ENCODE measurements at places on chromosomes 2 and 18.

DNA sequence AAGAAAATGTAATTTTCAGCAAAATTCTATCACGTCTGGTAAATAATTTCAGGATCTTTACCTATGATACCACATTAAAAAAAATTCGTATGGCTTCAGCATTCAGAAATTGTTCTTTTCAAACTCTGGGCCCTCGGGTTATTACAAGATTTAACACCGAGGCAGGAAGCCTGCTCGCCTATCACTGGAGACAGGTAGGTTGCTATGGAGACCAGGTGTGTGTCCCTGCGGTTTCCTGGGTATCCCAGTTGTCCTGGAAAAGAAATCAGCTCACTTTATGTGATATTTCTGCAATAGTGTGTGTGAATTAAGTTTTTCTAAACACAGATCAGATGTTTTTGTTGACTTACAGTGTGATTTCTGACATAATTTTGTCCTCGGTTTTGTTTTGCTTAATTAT, 14.2 kb downstream of the HPCAL1 start:
- no peak for DNase-seq

DNA sequence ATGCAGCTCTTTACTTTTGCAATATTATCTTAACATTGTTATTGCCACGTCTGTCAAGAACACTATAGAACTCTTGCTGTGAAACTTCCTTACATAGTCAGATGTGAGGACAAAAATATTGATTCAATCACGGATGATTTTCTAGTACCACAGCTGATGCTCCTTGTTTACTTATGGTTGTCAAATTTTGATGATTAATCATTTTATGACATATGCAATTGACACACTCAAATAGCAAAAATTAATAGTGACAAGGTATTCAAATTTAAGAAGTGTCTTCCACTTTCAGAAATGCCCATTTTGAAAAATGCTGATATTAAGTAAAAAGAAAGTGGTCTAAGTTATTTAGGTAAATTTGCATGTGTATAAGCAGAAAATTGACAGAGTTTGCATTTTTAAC, 284.0 kb downstream of the CCDC102B start:
- DNase-seq = no peak

DNA sequence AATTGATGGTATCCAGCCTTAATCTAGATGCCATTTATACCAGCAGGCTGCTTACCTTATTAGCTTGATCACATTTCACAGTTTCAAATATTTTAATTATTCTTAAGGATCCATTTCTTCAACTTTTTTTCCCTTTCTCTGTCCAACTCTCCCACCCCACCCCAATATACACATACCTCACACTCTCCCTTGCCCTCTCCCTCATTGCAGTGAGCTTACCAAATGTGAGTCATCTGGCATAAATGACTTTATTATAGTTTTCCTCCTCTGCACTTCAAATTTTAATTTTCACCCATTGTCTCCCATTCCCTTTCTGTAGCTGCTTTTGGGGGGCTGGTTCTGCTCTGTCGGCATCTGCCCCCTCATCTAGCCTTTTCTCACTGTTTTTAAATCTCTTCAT, 12.9 kb downstream of the HTR2B start:
- no peak for DNase-seq

- no peak for DNase-seq
Observed at GRCh38 chr18:45567123-45567522, 48.2 kb upstream of the SLC14A2 start.

- DNase-seq = no peak
Observed at GRCh38 chr2:168992591-168993349, 38.4 kb downstream of the ABCB11 start.

GRCh38 chr18:10350661-10351060, 103.8 kb upstream of the APCDD1 start:
- no peak for DNase-seq

- DNase-seq = no peak
Observed at GRCh38 chr18:74163019-74163660, 14.8 kb downstream of the TIMM21 start.

- no peak for DNase-seq
Observed at GRCh38 chr2:153043385-153043784, 325.0 kb downstream of the ARL6IP6 start.

DNA sequence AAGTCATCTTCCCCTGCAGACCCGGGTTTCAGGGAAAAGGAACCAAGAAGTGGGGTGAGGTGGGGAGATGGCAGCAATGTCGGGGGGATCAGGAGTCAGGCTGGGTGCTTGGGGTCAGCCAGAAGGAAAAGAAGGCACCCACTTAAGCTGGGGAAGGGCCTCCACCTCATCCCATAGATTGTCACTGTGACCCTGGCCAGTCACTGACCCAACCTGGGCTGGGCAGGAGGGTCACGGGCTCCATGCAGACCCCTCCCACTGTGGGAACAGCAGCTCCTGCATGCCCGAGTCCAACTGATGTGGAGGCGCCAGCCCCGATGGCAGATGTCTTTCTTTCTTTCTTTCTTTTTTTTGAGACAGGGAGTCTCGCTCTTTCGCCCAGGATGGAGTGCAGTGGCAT, 53.6 kb upstream of the HAAO start:
- no peak for DNase-seq

DNA sequence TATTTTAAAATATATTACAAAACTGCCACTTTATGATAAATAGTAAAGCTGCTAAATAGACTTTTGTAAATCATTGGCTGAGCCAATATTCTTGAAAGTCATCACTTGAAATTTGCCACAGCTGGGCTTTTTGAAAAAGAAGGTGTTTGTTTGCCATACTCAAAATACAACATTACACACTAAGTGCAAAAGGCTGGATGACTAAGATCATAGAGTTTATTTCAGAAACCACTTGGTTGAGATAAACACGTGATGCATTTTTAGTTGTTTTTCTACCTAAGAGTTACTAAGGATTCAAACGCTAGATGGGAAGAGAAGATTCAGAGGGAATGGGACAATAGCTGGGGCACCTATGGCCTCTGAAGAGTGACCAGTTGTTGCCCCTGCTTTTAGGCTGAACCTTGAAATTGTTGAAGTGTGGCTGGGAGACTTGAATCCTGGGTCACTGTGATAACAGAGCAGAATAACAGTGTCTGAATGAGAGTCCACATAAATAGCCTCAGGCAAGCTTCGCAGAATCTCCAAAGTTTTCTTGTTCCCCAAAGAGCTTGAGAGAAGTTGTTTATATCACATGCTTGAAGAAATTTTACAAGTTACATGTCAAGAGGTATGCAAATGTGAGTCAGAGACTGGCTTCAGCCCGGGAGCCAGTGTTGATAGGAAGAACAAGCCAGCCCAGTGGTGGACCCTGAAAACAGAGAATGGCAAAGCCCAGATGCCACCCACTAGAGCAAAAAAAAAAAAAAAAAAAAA, 409.8 kb downstream of the GPD2 start:
- DNase-seq = no peak

GRCh38 chr2:112007493-112007892, 47.6 kb upstream of the TMEM87B start:
- no peak for DNase-seq

GRCh38 chr2:2464643-2465042, 133.6 kb upstream of the MYT1L start:
- no peak for DNase-seq

GRCh38 chr18:67135981-67136380, 380.5 kb downstream of the DSEL start:
- DNase-seq = no peak

GRCh38 chr2:119306196-119306590, 60.4 kb downstream of the C2orf76 start:
- DNase-seq = no peak

DNA sequence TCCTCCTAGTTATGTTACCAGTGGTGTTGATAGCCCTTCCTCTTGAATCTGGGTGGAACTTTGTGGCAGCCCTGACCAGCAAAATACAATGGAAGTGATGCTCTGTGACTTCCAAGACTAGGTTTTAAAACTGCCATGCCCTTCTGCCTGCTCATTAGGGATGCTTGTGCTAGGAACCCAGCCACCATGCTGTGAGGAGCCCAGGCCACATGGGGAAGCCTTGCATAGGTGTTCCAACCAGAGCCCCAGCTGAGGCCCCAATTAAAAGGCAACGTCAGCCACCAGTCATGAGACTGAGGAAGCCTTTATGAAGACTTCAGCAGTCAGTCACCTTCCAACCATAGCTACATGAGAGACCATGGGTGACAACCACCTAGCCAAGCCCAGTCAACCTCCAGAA, 14.0 kb upstream of the MAPRE2 start:
- no peak for DNase-seq

DNA sequence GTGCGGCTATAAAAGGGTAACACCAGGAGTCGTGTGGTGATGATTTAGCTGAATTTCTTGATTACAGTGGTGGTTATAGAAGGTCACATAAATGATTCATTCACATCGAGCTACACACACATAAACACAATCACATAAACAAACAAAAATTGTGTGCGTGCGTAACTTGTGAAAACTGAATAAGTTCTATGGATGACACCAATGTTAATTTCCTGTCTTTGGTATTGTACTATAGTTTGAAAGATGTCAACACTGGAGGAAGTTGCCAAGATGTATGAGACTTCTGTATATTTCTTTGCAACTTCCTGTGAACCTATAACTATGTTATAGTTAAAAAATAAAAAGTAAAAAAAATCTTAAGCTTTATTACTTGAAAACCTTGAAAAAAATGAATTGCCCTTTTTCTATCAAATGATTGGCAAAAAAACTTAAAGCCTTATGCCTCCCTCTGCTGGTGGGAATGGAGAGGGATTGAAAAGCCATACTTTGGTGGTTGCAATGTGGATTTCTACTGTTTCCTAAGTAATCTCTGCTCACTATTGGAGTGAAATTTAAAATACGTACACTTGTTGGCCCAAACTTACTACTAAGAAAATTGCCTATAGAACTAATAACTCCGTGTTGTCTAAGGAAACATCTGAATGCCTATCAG, 227.7 kb downstream of the RPIA start:
- no peak for DNase-seq

DNA sequence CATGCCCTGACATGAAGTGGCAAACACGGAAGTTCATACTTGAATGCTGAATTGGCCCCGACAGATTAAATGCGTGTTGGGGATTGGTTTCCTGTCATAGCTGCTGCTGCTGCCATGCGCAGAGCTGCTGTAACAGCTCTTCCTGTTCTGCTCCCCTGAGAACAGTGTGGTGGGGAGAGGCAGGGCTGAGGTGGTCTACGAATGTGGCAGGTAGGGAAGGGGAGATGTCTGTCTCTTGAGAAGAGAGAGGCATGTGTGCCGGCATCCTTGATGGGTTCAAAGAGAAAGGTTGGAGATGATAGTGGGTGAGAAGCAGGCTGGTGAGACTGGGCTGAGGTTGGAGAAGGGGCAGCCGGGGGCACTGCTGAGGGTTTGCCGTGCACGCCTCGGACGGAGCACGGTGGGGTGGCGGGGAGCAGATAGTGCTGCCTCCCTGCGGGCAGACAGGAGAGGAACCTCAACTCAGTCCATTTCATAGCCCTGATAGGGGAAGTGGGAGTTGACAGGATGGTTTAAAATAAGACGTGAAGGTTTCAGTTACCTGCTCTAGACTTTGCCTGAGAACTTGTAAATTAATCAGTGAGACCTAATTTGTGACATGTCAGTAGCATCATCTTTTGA, 46.1 kb downstream of the TMEM185B start:
- DNase-seq = peak; percentile 69

DNA sequence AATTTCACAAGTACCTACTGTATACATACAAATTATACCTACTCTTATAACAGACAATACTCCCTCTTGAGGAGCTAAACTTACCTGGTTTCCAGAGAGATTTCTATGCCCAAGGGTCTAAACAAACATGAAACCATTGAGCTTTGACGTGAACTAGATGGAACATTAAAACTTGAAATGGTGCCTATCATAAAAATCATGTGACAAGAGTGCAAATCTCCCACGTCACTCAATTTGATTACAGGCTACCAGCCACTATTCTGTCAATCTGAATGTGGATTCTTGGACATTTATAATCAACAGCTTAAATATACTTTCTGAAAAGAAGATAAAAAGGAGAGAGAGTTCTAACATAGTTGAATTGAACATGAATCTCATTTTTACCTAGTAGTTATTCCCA, 297.1 kb upstream of the SESTD1 start:
- no peak for DNase-seq

GRCh38 chr2:79437433-79438267, 75.2 kb upstream of the CTNNA2 start:
- DNase-seq = no peak

DNA sequence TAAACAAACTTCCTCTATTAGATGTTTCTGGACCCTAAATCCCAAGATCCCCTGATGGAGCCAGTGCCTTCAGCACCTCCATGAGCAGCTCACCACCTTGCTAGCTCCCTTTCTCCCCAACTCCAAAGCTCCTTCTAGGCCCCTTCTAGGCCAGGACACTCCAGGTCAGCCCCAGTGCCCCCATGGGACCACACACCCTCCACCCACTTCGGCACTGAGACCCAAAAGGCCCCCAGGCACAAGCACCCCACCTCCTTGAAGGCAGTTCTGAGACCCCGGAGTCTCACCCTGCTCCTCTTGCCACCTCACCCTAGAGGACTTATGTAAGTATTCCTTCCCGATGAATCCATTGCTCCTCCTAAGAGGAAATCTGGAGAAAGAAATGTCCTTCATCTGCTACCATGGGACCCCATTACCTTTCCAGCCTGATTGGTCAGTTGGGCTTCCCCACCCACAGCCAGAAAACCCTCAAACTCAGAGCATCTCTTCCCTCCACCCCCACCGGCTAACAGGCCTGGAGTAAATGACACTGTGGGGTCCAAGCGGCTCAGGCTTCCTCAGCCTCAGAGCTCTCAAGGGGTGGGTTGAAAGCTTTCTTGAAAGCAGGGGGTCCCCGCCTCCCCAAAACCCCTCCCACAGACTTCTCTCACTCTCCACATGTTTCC, 9.8 kb upstream of the ARMC9 start:
- DNase-seq = no peak

DNA sequence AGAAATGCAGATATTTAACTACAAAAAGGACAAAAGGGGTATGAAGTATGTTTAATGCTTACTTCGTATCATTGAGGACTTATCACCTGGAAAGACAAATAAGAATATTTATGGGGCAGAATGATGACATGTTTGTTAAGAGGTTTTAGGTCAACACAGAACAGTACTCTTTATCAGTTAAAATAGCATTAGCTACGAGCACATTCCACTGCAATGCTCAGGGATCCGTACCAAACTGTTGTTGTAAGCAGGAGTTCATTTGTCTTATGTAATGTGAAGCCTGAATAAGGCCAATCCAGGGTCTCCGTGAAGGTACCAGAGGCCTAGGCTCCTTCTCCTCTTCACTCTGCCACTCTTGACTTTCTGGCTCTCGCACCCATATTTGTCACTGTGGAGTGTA, 465.7 kb upstream of the NRP2 start:
- no peak for DNase-seq

GRCh38 chr18:76619621-76620315, 124.7 kb upstream of the ZNF516 start:
- no peak for DNase-seq

- no peak for DNase-seq
Observed at GRCh38 chr2:219344751-219345430, 12.3 kb upstream of the RESP18 start.

GRCh38 chr2:25979001-25979400, 3.3 kb downstream of the KIF3C start:
- DNase-seq = no peak

DNA sequence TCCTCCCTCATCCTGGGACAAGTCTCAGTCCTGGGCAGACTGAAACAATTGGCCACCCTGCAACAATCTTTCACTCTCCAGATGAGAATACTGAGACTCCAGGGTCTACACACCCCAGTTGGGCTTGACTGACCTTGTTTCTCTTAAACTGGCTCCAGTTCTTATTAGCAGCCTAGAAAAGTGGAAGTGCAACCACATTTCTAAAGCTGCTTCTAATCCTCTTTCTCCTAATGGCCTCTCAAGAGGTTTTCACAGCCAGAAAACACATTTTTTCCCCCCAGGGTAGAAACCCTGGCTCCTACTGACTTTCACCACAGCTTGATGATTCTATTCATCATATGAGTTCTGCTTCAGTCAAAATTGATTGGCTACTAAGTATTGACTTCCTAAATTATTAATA, 45.8 kb downstream of the SLC4A5 start:
- no peak for DNase-seq
